ENCODE measurements at places on chromosomes 1 and 21.

- DNase-seq: no peak
Observed at GRCh38 chr1:27368869-27369582, 2.3 kb upstream of the MAP3K6 start.

GRCh38 chr1:85623061-85623471, 42.5 kb downstream of the CCN1 start:
- no peak for DNase-seq

DNA sequence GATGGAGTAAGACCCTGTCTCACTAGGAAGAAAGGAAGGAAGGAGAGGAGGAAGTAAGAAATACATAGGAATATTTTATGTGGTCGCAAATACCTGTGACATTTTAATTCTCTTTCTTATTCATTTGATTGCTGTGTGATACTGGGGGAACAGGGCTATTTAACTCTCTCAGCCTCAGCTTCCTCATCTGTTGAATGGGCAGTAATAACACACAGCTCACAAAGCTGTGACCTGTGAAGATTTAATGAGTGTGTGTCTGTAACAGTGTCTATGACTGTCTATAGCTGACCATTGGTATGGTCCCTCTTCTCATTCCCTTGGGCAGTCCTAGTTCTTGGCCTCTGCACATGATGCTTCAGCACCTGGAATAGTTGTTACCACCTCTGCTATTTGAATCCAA, 13.6 kb upstream of the GPR161 start:
- no peak for DNase-seq

GRCh38 chr1:54833121-54833520, 32.0 kb upstream of the TTC22 start:
- DNase-seq: no peak

DNA sequence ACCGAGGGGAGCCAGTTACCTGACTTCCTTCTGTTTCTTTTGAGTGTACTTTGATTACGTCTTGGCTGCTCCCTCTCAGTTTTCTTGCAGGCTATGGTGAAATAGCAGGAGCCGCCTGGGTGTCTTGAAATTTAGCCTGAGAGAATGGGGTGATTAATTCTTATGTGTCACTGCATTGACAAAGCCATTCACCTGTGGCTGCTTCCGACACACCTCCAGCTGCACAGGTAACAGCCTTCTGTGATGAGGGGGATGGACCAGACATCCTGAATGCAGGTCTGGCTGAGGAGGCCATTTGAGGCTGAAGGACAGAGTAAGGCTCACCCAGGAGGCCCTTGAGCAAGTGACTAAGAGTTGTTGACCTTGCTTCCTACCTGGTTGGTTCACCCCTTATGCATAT, 16.5 kb downstream of the CACNA1E start:
- no peak for DNase-seq

- DNase-seq: no peak
Observed at GRCh38 chr21:44921928-44922327, 1.2 kb upstream of the ITGB2 start.

DNA sequence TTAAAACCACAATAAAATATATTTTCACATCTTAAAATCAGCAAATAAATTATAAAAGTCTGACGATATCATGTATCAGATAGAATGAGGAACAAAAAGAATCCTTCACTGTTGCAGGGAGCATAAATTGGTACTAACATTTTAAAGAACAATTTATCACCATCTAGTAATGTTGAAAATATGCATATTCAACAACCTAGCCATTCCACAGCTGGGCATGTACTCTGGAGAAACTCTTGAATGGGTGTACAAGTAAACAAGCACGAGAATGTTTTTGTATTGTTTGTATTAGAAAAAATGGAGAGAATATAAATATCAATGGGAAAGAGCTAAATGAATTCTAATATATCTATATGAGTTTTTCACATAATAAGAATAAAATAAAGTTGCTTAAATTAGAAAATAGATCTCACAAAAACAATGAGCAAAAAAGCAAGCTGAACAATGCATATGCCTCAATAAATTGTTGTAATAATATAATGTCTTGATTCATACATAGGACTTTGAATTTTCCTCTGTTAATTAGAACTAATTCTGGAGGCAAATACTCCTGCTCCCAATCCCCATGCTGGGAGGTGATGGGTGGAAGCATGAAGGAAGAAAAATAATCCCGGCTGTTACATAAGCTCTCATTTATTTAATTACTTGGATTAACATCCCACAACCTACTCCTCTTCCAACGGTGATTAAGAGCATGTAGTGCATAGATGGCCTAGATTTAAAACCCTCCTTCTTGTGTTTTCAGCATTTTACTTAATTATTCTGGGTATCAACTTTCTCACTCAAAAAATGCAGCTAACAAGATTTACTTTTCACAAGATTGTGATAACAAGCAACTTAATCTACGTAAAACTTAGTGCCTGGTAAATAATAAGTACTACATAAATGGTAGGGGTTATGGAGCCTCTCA, 5.5 kb upstream of the FMO2 start:
- DNase-seq: no peak

- DNase-seq: no peak
Observed at GRCh38 chr1:97457446-97458089, 463.3 kb downstream of the DPYD start.

DNA sequence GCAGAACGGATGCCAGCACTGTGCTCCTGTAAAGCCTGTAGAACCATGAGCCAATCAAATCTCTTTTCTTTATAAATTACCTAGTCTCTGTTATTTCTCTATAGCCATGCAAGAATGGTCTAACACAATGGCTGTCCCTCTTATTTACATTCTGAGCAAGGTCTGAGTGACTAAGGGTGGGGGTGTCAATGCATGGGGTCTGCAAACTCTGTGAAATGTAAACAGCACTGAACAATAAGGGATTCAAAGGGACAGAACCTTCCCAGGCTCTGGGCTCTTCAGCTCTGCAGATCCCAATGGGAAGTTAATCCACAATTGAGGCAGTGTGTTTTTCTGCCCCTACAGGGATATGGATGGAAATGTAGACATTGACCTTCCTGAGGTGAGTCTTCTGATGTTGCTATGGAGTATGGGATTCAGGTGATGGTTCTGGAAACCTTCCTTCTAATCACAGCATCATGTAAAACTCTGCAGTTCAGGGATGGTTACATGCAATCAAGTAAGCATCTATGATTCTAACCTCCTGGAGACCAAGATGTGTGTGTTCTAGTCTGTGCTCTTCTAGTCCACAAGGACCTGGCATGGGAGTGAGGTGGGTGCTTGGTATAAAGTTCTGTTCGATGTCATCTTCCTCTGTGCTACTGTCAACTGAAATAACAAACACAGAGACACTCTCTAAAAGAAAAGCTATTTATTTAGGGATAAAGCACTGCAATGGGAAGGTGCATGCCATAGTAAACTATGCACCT, 38.6 kb downstream of the CAPN9 start:
- DNase-seq: no peak

DNA sequence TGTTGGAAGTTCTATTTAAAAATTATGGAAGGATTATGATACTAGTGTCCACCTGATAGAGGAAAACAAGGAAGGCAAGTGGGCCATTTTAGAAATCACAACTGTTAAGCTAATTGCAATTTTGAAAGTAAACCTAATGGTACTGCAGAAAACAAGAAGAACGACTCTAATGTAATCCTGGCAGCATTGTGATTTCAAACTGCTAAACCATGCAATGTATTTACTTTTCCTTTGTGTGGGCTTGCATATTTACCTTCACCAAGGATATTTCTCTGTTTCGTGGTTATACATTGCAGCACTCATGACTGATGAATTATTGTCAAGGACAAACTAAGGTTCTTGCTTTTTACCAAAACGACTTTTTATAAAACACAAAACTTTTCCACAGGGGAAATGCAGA, 88.1 kb downstream of the TM2D1 start:
- no peak for DNase-seq

- no peak for DNase-seq
Observed at GRCh38 chr1:209651138-209651587, 1.1 kb downstream of the LAMB3 start.

GRCh38 chr1:159973350-159973940, 19.4 kb upstream of the SLAMF9 start:
- DNase-seq: no peak

- DNase-seq: no peak
Observed at GRCh38 chr1:201585093-201585483, 46.2 kb downstream of the NAV1 start.

DNA sequence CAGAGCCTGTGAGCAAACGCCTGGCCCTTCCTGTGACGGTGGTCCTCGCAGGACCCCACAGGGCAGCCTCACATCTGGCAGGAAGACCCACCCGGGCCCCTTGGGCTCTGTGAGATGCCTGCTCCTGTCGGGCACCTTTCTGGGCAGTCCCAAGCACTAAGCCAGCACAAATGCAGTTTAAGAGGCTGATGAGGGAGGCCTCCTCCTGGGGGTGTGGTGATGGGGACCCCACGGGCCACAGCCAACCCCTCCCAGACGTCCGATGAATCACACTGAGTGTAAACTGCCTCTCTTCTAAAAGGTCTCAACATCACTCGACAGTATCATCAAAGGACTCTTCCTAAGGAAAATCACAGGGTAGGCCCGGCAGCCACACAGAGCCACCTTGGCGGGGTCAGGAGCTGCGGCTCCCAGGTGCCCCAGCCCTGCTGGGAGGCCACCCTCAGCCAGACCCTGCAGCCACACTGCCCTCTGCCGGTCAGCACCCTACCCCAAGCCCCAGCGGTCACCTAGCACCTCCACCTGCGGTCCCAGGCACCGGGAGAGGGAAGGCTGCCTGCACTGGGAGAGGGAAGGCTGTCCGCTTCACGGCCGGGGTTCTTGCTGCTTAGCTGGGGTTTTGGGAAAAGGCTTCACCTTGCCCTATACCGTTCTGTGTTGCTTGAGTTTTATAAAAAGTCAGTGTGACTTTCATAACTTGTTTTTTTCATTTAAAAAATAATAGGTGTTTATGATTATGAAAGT, 3.9 kb upstream of the PRKCZ start:
- no peak for DNase-seq

DNA sequence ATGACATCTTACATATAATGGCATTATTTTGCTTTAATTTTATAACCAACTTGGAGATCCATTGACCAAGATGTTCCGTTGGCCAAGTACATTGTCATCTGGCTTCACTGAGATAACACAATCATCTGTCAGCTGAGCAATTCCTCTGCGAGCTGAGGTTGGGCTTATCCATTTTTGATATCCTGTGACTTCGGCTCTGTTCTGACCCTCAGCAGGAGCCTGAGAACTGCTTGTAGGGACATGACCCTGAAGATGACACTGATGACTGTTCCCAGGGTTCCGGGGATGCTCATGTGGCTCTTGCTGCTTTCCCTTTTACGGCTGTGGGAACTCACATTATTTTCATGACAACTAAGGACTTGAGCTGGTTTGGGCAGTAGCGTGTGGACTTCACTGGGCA, 51.2 kb downstream of the TLR5 start:
- no peak for DNase-seq

DNA sequence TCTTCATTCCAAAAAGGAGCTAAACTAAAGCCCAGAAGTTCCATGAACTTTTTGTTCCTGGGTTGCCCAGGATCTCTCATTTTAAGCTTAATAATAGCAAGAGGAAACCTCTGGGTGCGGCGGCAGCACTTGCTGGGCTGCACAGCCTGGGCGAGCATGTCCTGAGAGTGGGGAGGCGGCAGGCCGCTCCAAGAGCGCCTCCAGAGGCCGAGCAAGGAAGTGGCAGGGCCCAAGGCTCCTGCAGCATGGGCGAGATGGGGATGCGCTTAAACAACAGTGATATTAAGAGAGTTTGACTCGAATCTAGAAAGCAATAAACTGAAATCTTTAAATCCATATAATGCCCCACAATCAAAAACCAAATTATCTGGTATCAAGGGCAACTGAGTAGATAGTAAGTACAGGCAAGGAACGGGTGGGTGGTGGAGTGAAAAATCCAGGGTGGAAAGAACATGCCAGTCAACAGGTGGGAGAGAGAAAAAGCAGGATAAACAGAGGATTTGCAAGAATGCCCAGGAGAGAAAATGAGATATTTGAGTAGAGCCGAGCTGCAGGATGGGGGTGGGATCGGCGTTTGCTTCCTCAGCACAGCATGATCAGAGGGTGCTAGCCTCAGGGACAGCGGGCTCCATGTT, 14.1 kb upstream of the TNR start:
- DNase-seq: no peak

DNA sequence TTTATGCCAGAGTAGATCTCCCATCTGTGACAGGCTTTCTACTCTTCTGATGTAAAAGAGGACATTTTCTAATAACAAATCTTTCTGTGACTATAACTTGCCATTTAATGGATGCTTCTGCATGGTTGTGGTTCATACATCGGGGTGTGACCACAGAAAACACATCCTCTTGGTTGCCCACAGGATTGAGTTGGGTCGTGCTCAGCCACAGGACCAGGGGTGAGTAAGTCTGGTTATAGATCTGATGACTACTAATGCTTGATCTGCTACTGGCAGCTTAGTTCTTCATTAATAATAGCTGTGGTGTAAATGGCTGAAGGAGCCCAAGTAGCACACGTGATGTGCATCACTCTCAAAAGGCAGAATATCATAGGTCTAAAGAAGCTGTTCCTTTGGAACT, 328.2 kb downstream of the RWDD3 start:
- DNase-seq: no peak

DNA sequence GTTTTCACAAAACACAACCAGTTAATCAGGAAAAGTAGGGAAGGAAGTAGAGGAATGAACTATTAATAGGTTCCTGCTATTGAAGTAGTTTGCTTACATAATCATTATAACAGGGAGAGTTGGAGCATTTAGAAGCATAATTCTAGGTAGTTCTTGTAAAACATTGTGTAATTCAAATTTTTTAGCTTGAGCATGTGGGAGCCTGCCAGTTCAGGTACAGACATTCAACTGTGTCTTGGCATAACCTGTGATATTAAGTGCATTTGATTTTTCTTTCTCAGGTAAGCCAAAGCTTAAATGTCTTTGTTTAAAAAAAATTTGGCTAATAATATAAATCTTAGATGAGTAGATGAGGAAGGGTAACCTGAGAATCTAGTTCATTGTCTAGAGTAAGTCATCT, 3.4 kb downstream of the YTHDF2 start:
- DNase-seq: no peak

- no peak for DNase-seq
Observed at GRCh38 chr1:182995894-182996293, 27.3 kb upstream of the LAMC1 start.

DNA sequence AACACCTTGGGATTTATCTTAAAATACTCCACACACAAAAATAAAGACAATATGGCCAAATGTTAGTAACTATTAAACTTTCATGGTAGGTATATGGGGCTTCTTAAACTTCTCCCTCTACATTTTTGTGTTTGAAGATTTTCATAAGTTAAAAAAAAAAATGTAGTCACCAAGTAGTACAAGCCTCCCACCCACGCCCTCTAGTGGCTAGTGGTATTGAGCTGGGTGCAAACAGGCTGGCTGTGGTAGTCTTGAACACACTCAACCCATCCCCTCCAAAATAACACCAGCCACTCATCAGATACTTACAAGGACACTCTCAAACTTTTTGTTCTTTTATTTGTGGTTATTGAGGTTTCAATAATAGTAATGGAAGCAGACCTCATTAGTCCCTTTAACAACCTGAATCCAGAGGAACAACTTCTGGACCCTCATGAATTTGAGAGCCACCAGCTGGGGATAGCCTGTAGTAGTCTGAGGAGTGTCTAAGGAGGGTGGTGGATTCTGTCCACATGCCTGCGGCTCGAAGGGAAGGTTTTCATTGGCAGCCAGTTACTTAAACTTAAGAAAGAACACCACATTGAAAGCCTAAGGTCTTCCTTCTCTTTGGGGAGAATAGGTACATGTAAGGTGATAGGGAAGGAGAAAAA, 15.6 kb downstream of the RD3 start:
- peak; percentile 54 for DNase-seq

- DNase-seq: no peak
Observed at GRCh38 chr1:75745276-75745675, 20.8 kb downstream of the ACADM start.

GRCh38 chr1:201186192-201186591, 4.4 kb upstream of the IGFN1 start:
- DNase-seq: no peak

Data from NCI-H2107 (cell line).